GM04504 (cell line): ENCODE measurements at places on chromosomes 12 and 14.

DNA sequence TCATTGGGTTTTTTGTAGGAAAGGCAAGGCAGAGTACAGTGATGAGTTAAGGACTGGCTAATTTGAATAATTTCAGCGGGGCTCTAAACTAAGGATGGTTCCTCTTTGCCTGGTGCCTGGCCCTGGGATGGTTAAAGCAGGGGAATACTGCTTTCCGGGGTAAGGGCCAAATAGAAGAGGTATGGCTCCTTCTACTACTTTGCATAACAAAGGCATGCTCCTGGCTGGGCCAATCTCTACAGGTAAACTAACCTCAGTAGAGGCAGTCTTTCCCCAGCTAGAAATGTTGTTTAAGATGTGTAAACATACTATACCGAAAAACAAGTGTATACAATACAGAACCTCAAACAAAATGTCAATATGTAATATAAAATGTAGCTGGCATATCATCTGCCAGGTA is 1239.0 kb downstream of the SLC16A7 start:
- DNase-seq: no peak

DNA sequence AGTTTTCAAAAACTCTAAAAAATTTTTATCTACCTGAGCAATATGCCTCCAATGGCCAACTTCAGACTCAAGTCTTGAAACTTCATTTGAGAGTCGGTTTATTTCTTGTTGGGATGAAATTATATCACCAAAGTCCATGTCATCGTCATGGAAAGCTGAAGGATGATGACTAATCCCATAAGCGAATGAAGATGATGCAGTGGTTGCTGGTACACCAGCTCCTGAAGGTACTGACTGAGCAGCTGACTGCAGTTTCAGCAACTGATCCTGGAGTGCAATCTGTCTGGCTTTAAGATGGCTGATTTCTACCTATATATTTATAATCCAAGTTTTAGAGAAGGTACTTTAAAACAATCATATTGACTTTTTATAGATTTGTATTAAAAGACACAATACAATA is 18.3 kb downstream of the TRIP11 start:
- no peak for DNase-seq

- no peak for DNase-seq
These were observed 12.2 kb upstream of the C14orf180 start for GRCh38 chr14:104567141-104567956.

DNA sequence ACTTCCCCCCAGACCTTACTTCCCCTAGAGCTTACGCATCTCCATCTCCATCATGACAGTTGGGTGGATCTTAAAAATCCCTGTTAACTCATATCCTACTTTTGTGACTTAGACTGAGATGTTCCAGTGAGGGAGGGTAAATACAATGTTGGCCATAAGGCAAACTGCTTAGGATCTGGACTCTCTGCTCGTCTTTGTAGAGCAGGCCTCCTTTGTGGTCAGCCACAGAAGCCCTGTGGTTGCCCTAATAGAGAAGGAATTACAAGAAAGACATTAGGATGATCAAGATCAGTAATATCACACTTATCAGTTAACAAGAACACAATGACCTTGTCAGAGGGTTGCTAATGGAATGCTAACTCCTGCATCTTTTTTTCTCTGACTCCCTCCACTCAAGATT is 52.0 kb downstream of the TMEM132C start:
- no peak for DNase-seq

GRCh38 chr12:65891219-65891618 is 66.9 kb downstream of the HMGA2 start:
- peak; percentile 56 for DNase-seq

DNA sequence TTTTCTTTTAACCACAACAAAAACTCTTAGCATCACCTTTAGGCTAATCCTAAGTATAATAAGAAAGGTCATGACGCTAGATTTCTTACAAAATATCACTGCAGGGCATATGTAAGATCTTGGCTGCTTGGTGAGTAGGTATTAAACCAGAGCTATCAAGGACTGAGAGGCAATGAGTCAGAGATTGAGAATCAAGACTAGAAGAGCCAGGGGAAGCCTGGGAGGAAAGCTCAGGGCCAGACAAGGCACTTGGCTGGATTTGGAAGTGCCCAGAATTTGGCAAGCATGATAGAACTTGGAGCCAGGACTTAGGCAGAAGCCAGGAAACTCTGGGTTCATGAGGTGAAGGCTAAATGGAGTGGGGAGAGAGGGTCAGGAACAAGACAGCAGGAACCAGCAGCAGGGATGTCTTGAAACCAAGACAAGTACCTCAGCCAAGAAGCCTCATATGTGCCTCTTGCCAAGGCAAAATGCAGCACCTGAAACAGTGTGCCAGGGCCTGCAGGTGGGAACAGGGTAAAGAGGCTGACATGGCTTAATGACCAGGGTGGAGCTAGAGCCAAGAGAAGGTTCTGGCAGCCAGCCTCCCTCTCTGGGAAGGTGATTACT is 49.9 kb downstream of the PTHLH start:
- no peak for DNase-seq

DNA sequence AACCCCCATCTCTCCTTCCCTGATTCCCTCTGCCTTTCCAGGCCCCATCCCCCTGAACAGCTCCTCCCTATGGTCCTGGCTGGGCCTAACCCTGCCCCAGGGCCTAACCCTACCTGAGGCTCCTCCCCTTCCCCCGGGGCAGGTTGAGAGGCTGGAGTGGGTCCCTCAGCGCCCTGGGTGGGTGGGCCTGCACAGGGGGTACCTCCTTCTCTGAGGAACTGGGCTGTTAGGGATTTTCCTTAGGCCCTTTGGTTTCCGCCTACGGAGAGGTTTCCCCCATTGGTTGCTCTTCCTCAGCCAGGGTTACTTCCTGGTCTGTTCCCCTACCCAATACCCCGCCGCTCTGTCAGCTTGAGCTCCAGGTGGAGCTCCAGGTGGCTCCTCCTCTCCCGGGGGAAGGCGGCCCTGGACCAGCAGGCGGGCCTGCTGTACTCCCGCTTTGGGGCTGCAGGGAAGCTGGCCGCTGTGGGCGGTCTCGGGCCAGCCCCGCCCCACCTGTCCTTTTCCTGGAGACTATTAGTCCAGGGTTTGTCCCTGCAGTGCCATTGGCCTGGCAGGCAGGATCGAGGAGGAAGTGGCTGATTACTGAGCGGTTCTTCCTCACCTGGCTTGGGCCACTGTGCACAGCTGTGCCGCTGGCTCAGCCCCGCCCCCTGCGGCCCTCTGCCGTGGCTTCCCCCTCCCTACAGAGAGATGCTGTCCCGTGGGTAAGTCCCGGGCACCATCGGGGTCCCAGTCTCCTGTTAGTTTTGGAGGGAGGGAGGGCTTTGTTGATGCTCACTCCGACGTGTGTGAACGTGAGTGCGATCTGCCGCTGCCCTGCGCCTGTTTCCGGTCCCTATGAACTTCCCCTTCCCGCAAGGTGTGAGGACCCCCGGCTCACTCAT is 2.5 kb downstream of the C12orf57 start:
- DNase-seq: no peak

DNA sequence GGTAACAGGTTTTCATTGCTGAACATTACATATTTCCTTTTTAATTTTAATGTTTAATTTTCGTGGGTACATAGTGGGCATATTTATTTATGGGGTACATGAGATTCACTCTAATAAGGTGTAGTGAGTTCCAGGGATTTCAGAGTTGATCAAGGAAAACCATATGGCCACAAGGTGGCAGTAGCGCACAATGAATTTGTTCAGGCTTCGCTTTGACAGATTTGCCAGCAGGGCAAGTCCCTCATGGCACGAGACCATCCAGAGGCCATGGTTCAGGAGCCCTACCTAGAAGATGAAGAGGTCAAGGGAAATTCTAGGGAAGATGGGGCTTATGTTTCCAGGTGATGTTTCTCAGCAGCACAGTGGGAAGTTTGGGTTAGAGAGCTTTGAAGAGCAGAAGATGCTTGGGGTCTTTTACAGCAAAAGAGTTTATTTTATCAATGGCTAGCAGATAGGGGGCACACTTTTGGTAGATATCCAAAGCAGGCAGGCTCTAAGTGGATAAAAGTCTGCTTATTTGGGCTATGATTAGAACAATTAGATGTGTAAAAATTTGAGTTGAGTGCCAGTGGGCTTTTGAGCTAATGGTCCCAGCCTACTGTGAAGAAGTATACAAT is 1004.4 kb downstream of the AACS start:
- DNase-seq: peak; percentile 8

DNA sequence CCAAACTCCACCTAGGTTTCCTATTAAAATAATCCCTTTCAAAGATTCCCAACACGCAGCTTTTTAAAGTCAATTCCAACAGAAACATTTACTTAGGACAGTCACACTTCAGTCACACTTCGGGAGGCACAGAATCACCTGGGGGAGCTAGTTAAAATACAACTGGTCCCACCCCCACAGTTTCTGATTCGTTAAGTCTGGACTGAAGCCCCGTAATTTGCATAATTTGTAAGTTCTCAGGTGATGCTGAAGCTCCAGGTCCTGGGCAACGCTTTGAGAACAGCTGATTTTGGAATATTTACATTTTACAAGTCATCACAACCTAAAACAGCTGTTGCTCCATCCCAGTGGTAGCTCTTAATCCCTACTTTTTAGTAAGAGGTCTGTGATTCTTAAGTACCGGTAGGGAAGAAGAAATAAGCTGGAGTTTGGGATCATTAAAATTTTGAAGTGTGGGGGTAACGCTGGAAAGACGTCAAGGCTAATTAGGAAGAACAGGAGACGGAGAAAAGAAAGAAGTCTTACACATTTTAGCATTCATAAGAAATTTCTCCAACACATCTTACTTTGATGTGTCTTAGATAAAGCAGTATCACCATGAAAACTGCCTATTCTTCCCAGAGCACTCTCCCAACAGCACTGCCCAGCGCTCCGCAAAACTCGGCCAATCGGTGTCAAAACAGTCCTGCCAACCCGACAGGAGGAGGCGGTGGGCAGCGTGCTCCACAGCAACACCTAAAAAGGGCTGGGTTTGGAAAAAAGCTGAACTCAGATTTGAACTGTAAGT is 1.1 kb downstream of the IPO8 start:
- no peak for DNase-seq
